ENCODE measurements at places on chromosomes 6 and 20.

- peak; percentile 86 for DNase-seq
Measured at GRCh38 chr6:47477497-47478232, at the start of gene CD2AP. Gene CD2AP (plus strand): TSS chr6:47477789. CDS start chr6:47478245, 456 bp downstream.

- DNase-seq: no peak
Measured at GRCh38 chr20:49792611-49793010, 20.0 kb upstream of the SLC9A8 start.

GRCh38 chr20:53827292-53828087 lies 233.9 kb upstream of the ZNF217 start:
- DNase-seq: no peak

DNA sequence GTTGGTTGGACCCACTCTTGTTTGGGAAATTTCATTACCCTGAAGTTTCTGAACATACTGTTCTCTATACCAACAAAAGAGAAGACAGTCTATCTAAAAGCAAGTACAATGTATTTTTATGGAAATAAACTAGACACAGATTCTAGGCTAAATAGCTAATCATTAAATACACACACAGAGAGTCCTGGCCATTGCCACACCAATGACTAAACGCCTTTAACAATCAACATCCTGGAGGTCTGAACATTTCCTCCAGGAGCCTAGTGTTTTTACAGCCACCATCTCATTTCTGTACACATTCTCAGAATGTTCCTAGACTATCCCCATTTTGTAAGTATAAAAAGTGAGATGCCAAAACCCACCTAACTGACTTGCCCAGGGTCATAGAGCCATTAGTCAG lies 141.6 kb upstream of the RREB1 start:
- no peak for DNase-seq

GRCh38 chr20:47672166-47672565 lies 113.1 kb downstream of the SULF2 start:
- no peak for DNase-seq

DNA sequence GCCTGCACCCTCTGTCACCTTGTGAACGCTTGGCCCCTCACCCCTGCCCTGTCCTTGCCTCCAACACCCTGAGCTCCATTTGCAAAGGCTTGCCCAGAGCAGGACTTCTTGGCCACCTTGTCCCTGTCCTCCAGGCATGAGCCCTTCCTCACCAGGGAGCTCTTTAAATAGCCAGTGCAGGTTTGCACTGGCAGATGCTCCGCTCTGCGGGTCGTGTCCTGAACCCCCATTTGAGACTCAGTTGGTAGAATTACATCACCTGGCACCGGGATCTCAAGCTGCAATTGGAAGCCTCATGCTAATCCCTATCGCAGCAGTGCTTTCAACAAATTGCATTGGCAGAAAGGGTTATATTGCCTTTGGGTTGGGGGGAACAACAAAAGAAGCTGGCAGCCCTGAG lies 85.9 kb downstream of the TRMT6 start:
- no peak for DNase-seq

DNA sequence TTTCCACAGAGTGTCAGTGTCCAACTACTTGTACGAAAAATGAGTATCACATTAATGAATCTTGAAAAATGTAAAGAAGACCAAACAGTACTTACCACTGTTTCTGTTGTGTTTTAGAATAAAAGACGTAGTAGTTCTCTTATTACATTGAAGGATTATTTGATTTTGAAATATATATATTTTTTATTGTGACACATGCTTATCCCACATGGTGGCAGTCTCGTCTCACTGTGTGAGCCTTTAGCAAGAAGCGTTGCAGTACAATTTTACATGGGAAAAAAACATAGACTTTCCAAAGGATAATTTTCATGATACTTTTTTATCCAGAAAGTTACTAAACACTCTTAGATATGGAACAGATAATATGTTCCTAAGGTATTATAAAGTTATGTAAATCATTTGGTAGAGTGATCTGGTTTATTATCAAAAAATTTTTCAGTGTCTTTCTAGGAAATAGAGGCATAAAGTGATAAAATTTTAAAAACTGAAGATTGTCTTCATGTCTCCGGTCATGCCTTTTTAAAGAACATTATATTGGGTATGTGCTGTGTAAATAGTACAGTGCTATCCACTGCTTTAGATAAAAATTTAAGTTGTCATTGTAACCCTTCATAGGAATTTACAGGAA lies 117.5 kb upstream of the SAMD5 start:
- DNase-seq: no peak

DNA sequence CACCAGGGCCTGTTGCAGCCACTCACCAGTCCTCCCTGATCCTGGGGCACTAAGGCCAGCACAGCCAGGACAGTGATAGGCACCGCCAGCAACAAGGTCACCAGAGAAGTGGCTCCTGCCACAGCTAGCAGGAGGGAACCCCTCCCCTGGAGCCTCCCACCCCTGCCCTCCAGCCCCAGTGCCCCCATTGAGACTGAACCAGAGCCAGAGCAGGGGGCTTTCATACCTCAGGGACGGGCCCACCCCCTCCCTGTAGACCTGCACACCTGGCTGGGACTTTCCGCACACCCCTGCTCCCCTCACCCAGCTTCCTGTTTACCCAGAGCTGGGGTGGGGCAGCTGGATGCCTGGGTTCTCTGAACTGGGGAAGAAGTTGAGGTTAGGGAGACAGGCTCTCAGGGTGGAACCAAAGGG lies at the start of gene LTB:
LTB (minus strand) TSS at position 195 of the 414 bp plus-strand sequence; CDS start at position 188, 7 bp downstream.
- no peak for DNase-seq

DNA sequence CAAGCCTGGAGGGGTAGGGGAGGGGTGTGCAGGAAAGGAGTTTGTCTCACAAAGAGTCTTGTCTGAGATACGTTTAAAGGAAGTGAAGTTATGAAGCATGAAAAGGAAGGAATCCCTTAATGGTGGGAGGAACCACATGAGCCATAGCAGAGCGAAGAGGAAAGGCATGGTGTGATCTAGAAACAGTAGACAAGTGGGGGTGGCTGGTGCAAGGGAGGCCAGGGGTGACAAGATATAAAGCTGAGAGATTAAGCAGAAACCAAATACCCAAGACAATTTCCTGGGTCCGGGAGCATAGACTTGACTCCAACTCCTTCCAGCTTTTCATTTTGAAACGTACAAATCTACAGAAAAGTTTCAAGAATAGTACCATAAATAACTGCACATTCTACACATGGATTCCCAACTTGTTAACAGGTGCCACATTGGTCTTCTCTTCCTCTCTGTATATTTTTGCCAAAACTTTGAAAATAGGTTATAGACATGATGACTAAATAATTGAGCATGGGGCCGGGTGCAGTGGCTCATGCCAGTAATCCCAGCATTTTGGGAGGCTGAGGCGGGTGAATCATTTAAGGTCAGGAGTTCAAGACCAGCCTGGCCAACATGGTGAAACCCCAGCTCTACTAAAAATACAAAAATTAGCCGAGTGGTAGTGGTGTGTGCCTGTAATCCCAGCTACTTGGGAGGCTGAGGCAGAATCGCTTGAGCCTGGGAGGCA lies 211.6 kb downstream of the SLC24A3 start:
- DNase-seq: no peak

DNA sequence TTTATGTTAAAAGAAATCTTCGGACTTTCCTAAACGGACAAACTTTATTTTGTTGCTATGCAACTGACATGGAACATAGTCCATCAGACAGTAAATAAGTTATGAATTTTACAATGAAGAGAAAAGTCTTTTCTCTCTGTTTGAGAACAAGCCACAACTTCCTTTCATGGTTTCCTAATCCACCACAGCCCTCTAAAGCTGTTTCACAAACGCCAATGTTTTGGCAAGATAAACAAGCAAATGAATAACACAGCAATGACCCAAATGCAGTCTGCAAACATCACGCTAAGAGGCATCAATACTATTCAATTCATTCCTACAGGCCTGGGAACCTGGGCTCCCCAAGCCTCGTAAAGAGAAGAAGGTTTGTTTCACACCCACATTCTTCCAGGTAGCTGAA lies 60.4 kb downstream of the HAO1 start:
- DNase-seq: no peak

DNA sequence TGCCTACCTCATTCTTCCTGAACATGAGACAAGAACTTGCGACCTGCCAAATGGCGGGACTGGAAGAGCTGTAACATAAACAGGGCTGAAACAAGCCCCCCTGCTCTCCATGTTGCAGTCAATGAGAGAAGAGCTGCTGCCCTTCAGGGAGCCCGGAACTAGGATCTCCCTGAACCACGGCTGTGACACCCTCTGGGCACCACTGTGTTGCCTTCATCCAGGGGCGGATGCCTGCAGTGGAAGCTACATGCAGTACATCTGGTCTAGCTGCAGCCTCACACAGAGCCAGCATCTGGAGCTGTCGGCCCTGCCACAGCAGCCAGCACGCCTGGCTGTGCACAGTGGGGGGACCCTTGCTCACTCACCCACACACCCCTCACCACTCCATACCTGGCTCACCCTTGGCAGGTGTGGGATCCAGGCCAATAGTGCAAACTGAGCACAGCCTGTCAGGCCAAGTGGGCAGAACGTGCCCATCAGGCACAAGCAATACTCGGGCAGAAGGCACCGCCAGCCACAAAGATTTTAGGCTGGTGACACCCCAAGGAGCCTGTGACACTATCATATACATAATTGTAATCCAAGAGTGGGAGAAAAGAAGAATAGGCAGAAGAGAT lies 451.3 kb downstream of the HTR1B start:
- DNase-seq: no peak

GRCh38 chr6:31351401-31352309 lies 5.3 kb downstream of the HLA-B start:
- DNase-seq: no peak

- DNase-seq: no peak
Measured at GRCh38 chr6:13063300-13063918, 264.9 kb downstream of the TBC1D7 start.

DNA sequence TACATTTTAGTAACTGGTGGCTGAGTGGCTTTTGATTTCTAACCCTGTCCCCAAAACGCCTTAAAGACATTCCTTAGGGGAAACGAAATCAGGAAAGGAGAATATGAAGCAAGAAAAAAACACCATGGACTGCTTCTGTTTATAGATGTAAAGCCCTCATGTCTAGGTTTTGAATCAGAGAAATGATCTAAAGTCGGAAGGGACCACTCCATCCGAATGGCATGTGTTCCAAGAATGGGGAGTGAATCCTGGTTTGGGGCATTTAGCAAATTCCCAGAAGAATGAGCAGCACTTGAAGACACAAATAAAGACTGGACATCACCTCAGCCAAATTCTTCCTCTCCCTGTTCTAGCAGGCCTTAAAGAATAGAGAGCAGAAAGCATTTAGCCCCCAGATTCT lies 65.6 kb downstream of the CAP2 start:
- no peak for DNase-seq

- no peak for DNase-seq
Measured at GRCh38 chr6:22470454-22471131, 98.8 kb upstream of the HDGFL1 start.

- no peak for DNase-seq
Measured at GRCh38 chr6:65700561-65700960, 6.5 kb downstream of the EYS start.

DNA sequence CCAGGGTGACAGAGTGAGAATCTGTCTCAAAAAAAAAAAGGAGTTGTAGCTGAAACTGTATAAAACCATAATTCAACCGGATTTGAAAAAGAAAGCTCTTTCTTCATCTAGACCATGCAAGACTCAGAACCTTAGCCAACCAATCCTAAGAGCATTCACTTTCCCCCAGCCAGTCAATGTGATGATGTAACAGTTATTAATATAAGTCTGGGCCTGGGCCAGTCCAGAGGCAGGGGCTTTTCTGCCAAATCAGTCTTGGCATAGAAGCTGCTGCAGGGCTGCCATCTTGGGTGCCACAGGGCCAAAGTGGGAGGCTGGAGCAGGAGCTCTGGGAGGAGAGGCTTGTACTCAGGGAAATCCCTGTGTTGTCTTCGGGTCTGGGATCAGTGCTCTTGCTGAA lies 288.4 kb downstream of the CLIC5 start:
- DNase-seq: no peak

DNA sequence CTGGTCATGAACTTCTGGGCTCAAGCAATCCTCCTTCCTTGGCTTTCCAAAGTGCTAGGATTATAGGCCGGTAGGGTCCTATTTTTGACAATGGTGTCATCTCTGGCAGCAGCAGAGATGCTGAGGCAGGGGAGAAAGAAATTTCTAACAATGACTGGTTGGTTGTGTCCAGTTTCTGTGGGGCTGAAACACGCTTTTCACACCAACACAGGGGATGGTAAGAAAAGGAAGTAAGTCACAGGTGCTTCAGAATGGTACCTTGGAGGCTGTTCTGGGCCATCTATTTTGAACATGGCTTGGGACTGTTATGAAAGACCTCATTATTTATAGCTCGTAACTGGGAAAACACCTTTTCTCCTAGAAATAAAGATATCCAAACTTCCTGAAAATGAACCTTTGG lies 72.6 kb downstream of the GJA10 start:
- no peak for DNase-seq

GRCh38 chr6:169363590-169363989 lies 109.9 kb upstream of the THBS2 start:
- DNase-seq: no peak

DNA sequence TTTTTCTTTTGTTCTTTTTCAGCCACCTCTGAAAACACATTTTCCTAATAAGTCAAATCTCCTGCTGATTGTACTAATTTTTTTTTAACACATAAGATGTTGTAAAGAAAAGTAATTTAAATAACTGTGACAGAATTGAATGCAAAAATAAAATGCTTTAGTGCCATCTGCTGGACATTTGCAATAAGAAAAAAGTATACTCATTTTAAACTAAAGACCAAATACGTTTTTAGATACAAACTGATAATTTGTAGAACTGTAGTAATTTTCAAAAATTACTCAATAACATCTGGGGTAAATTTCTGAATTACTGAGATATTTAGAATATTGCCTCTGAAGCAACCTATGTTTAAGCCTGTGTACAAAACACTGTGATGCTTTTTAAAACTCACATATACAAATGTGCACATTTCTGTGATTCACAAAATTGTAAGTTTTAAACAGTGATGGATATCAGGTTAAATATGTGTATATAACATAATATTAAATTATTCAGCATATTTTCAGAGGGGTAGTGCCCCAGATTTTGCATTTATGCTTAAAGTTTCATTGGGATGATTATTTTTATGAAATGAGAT lies 198.7 kb downstream of the RIMS1 start:
- no peak for DNase-seq

- DNase-seq: no peak
Measured at GRCh38 chr6:90098001-90098531, 198.6 kb downstream of the BACH2 start.

GRCh38 chr6:16633465-16633864 lies 127.8 kb downstream of the ATXN1 start:
- DNase-seq: no peak

- no peak for DNase-seq
Measured at GRCh38 chr6:7589221-7589620, 777 bp upstream of the SNRNP48 start.

Measured in T-helper 2 cell (primary cell).